ENCODE measurements at places on chromosomes 4 and X.

DNA sequence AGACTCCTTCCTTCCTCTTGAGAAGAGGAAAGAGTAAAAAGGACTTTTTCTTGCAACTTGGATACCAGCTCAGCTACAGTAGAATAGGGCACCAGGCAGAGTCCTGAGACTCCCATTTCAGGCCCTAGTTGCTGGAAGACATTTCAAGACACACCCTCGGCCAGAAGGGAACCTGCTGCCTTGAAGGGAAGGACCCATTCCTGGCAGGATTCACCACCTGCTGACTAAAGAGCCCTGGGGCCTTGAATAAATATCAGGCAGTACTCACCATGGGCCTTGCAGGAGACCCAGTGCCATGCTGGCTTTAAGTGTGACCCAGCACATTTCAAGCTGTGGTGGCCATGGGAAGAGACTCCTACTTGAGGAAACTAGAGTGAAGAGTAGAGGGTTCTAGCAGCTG lies 317.6 kb downstream of the DKK2 start:
- DNase-seq = no peak

DNA sequence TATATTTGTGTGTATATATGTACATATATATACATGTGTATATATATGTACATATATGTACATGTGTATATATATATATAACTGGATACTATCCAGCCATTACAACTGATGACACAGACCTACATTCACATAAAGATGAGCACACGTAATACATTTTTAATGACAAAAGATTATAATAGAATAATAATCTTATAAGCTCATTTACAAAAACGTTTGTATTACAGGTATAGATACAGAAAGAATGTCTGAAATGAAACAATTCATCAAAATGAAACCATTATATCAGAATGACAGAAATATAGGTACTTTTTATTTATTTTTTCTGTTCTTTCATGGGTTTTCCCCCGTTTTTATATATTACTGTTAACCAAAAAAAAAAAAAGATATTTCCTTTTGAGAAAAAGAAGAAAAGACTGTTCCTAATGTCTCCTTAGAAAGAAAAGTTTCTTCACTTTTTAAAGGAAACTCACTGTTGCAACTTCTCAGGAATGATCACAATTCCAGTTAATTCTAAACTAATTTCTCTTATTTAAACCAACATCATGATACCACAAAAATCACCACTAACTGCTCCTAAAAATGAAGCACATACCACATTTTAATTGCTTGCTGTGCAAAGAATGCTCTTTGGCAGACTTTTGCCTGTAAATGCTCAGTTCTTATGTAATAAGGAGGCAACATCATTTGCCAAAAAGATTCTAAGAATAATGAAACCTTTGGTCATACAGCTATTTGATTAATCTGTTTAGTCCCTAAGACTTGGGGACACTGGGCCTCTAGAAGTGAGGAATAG lies 18.9 kb downstream of the LEF1 start:
- no peak for DNase-seq

- no peak for DNase-seq
Observed at GRCh38 chr4:39825741-39826231, 127.8 kb downstream of the UBE2K start.

- DNase-seq = no peak
Observed at GRCh38 chr4:95215991-95216605, 332.7 kb downstream of the UNC5C start.

- peak; percentile 11 for DNase-seq
Observed at GRCh38 chrX:152926279-152926678, 28.4 kb downstream of the ZNF185 start.

DNA sequence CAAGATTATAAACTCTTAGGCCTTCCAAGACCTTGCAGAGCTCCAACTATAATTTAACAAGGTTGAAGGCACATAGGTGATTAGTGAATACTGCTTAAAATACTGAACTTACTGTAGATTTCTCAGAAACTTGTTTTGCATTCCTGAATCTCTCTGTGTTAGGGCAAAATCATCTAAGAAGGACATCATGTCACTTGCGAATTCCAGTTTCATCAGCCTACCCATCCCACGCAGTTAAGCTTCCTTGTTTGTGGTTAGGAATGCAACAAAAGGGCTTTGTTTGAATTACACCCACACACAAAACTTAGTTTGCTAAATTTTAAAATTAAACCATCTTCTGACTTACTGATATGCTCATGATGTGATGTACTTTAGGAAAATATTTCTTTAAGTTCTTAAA lies 174.0 kb downstream of the SOWAHB start:
- DNase-seq = no peak
